ENCODE measurements at places on chromosomes 12 and 14. TPM values are rescaled to one million over a fixed set of nuclear protein-coding genes. Genes with fewer than 3 reads are reported as not detected.

DNA sequence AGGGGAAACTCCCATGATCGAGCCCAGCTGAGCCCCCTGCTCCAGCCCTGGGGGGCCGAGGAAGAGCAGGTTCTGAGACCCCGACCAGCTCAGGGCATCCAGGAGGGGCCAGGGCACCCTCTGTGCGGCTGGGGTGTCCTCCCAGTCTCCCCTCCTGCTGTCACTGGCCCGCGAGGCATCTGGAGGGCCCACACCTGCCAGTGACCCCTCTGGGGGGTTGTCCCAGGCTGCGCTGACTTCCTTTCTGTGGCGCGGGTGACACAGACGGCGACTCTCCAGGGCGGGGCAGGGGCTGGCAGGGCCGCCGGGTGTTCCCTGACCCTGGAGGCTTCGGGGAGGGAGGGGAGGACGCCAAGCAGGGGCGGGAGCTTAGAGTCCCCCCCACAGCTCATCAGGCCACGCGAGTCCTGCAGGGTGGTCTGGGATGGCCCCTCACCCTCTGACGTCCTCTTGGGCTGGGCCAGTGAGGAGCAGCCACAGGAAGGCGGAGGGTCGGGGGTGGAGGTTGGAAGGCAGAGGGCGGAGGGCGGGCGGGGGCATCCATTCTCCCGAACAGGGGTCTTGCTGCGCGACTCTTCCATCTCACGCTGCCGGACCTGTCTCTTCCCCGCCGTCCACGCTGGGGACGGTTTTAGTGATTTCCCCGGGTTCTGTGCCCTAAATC, 38.6 kb upstream of the FBRSL1 start:
- peak; percentile 25 for DNase-seq

DNA sequence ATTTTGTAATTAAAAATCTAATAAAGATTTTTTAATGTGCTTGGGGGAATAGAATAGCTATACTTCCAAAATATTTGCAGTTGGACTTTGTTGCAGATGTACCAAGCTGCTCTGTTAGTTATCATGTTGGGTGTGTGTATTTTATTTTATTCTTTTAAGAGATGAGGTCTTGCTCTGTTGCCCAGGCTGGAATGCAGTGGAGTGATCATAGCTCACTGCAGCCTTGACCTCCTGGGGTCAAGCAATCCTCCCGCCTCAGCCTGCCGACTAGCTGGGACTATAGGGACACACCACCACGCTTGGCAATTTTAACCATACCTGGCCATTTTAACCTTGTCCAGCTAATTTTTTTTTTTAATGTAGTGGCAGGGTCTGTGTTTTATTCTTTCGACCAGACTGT, 54.7 kb upstream of the MAP1LC3B2 start:
- DNase-seq, result no peak

DNA sequence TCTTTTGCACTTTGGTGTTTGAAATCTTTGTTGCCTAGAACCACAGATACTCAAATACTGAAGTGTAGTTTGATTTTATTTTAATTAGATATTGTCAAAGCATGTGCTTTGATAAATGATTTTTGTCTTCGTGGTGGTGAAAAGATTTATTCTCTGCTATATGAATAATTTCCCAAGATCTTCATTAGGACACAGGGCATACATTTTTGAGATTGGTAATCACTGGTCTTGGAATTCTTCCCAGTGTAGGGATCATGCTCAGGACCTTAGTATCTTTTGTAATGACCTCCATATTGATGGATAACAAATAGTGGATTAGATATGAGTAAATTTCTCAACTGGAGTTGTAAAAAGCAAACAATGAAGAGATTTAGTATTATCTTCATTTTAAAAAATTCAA, 28.2 kb downstream of the TBK1 start:
- DNase-seq, result no peak

DNA sequence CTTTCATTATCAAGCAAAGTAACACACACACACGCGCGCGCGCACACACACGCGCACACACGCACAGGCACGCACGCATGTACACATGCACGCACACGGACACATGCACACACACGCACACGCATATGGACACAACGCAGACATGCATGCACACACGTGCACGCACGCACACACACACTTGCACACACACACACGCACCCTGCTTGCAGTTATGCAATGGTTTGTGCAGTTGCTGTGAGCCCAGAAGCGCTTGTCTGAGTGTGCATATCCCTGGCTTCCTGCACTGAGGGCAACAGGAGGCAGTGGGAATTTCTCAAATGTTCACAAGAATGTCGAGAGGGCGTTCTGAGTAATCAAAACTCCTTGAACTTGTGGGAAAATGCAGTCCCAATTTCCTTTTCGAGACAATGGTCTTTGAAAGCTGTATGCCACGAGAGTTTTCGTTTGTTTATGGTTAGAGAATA, 41.6 kb downstream of the NFKBIA start:
- DNase-seq, result no peak

DNA sequence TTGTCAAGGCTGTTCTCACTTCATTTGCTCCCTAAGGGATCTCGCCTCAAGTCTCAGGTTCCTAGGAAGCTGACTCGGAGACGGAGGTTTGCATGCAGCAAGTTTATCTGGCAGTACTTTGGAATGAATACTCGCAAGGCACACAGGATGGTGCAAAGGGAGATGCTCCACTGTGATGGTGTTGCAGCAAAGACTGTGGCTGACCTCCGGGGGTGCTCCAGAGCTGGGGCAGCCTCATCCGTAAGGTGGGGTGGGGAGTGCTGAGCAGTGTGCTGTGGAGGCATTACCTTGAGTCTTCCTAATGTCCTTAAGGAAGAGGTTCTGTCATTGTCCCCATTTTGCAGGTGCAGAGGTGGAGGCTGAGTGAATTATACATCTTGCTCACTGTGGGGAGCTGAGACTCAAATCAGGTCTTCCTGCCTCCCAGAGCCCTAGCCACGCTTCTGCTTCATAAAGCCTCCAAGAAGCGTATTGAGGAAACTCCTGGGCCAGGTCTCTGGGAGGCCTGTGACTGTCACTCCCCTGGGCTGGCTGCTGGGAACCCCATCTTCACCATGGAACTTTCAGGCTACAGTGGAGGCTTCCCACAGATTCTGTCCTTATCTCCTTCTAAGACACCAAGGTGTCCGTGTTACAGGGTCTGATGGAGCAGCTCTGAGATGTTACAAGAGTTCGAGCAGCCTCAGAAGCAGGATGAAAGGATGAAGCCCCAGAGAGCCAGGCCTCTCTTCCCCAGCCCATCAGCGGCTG, 39.5 kb downstream of the GALNT16 start:
- DNase-seq, result no peak

DNA sequence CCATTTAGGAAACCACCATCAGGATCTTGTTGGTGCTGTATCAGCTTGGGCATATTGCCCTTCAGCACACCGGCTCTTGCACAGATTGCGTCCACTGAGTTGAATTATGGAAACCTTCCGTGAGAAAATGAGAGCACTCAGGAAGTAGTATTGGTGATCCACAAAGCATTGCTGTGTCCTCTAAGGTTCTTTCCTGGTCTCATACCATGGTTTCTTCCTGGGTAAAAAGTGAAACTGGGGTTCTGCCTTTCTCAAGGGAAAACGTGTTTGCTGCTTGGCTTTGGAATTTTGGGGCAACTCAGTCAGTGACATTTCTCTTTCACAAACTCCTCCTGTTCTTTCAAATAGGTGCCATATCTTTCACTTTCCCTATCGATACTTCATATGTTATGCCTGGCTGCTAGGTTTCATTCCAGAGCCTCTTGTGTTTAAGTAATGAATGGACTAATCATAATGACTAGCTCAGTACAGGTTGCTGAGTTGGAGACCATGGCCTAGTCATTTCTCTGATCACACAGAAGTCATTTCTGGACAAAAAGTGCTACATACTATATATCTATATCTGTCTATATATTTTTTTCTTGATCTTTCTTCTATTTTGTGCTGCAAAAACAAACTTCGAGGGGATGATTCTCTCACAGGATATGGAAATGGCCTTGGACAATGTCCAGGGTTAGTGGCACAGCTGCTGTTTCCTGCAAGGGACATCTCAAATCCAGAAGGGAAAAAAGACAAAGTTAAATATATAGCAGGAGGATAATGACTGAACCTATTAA, 423.4 kb downstream of the ZFP36L1 start:
- DNase-seq, result no peak

GRCh38 chr14:52926953-52927352, 23.9 kb downstream of the FERMT2 start:
- DNase-seq, result no peak

DNA sequence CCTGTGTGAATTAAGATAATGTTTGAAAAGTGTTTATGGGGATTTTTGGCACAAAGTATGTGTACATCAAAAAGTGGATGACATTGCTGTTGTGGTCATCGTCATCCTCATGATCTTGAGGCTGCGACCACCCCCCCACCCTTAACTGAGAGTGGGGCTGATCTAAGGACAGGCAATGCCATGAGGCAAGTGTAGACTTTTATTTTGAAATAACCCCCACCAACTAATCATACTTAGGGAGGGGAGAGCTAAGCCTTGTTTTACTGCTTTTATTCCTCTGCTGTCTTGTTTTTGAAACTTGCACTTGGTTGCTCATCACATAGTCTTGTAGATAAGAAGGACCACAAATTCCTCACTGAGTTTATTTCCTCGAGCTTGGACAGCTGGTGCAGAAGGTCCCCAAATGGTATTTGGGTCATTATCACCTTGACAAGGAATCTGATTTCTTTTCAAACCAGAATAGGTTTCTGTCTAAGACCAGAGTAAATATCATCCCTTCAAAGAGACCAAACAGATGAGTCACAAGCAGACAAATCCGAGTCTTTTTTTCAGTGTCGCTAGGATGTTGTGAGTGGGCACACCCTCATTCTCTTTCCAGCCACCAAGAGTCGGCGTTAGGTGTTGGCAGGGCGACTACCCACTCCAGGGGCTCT, 23.9 kb upstream of the SMOC1 start:
- no peak for DNase-seq

- no peak for DNase-seq
Measured at GRCh38 chr12:50390316-50390741, 6.1 kb downstream of the FAM186A start.

GRCh38 chr12:89661706-89662330, 46.8 kb downstream of the ATP2B1 start:
- no peak for DNase-seq

DNA sequence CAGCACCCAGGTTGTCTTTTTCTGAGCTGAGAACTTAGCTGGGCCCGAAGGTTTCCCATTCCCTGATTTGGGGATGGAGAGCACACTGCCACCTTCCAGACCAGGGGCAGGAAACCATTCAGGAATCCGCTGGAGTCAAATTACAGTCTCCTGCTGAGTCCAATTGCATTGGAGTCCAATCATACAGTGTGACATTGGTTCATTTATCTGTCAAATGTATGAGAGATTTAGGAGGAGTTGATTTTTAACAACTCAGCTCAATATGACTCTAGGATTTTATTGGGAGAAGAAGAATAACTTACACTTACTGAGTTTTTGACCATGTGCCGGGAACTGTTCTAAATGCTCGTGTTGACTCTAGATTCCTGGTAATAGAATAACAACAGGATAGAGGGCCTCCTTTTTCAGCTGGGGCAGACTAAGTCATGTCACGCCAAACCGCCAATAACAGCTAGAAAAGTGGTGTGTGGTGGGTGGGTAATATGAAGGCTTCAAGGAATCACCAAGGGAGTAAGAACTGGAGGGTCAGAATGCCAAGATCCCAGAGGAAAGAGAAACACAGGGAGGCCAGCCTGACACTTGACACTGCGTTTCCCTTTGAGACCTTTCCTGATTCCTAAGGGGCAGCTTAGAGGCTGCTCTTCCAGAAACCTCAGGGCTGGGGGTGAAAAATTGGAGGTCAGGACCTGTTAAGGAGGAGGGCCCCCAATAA, 11.5 kb downstream of the SYNDIG1L start:
- DNase-seq, result no peak

DNA sequence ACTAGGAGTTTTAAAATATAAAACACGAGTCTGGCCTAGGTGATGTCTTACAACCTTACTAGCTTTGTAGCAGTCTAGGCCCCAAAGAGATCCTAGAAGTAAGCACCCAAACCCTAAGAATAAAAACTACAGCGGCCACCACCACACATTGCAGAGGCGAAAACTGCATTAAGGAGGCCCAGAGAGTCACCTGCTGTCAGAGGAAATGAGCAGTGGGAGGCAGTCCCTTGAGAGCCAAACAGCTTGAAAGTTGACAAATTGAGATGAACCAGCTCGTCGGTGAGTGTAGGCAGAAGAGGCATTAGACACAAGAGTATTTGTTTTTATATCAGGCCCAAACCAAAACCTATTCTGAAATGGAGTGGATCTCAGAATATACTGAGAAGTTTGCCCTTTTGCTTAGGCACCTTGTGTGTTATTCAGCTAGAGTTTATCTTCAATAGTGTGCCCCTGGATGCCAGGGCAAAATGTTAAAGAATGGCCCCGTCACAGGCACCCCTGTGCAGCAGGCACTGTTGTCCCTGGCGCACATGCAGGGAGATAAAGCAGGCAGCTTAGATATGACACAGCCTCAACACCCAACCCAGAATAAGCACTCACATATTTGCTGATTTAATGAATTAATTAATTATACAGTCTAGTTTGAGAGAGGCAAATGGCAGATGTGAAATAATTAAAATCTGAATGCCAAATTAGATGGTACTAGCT, 56.7 kb downstream of the TTC7B start:
- no peak for DNase-seq

- DNase-seq, result no peak
Measured at GRCh38 chr12:7678744-7679143, 13.0 kb upstream of the APOBEC1 start.

DNA sequence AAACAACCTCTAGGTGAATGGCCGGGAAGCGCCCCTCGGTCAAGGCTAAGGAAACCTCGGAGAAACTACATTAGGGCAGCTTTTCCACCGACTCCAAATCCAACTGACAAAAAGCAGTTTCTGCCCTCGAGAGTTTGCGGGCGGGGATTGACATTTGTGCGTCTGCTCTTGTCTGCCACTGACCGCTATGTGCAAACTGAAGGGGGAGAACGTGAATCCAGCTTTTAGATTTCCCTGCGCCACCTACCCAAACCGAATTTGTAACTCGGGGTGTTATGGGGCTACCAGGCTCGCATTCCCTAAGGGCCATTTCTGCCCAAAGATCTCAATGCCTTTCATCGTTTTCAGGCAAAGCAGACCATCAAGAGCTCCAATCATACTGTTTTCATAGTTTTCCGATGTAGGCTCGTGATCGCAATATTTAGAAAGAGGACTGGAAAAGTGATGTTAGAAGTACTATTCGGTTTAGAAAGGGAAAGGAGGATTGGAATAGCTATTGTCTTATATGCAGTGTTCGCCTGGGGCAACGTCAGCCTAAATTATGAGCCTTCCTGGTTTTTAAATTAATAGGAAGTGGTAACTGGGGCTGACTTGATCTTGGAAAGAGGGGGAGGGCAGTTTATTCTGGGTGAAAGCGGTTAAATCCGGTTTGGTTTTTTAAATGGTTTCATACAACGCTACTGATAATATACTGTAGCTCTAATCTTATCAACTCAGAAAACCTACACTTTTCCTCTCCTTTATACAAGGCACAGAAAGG, 45.4 kb downstream of the BCAT1 start:
- no peak for DNase-seq

- no peak for DNase-seq
Measured at GRCh38 chr14:103916636-103917262, 11.5 kb upstream of the TDRD9 start.

NPFF gene
- not detected for total RNA-seq

MYO1H gene
- total RNA-seq, result not detected

LHX5 gene
- total RNA-seq, result not detected

KCNK13 gene
- total RNA-seq, result 0.29 TPM

OR8S1 gene
- total RNA-seq, result not detected

VRTN gene
- total RNA-seq, result 0.09 TPM

HCAR3 gene
- total RNA-seq, result not detected

CACNA2D4 gene
- total RNA-seq, result 3.9 TPM

Measured in mucosa of descending colon (tissue), 3 donors.